ENCODE measurements at places on chromosomes 3 and 15. TPM values are rescaled to one million over a fixed set of nuclear protein-coding genes. Genes with fewer than 3 reads are reported as not detected.

DNA sequence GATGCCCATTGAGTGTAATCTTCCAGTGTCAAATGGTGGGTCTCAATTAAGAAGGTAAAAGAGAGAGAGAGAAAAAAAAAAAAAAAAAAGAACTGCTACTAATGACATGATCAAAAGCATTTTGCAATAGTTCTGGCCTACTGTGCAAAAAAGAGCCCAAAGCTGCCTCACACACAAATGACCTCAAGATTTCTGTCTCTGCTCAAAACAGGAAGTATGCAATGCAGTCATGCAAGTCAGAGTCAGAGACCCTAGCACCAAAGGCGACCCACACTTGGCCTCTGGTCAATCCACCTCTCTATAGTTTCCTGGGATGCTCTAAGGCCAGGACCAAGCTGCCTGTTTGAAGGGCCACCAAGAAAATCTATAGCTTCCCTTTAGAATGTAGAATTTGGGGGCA, 323.5 kb downstream of the VPS13C start:
- DNase-seq, result no peak

The LCMT2 gene
- total RNA-seq, result 5.9 TPM

GRCh38 chr15:89088605-89089315, 504 bp downstream of the ABHD2 start:
- peak; percentile 87 for DNase-seq

The CLRN1 gene
- total RNA-seq, result not detected

- no peak for DNase-seq
Observed at GRCh38 chr15:51496246-51496645, 126.3 kb downstream of the DMXL2 start.

GRCh38 chr3:71260782-71261181, 322.7 kb downstream of the FOXP1 start:
- no peak for DNase-seq

The RARB gene
- 1.5 TPM for total RNA-seq

DNA sequence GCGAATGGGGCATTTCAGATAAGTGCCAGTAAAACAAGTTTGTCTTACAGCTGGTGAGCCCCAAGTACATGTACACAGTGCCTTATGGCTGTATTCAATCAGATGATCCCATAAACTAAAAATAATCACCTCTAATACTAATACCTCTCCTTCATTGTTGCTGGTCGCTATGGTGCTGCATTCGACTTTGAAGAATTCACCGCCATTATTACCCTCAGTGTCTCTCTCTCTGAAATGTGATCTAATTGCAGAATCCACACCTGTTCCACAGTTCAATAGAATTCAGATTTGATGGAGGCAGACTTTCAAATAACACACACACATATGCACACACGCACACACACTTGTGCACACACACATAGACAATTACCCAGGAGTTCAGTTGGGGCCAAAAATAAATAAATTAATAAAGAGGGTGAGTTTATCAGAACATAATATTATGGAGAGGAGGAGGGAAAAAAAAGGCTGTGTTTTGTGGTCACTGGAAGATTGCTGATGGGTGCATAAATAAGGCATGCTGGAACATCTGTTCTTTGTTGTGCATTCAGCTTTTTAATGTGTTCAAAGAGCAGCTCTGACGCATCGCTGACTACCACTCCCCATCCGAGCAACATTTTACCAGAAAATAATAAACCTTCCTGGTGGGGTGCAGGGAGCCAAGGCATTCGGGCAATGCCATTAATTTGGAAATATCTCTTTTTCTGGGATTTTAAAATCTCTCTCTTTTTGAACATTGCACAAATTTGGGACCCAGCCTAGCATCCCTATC, 235.7 kb downstream of the SATB1 start:
- no peak for DNase-seq

DNA sequence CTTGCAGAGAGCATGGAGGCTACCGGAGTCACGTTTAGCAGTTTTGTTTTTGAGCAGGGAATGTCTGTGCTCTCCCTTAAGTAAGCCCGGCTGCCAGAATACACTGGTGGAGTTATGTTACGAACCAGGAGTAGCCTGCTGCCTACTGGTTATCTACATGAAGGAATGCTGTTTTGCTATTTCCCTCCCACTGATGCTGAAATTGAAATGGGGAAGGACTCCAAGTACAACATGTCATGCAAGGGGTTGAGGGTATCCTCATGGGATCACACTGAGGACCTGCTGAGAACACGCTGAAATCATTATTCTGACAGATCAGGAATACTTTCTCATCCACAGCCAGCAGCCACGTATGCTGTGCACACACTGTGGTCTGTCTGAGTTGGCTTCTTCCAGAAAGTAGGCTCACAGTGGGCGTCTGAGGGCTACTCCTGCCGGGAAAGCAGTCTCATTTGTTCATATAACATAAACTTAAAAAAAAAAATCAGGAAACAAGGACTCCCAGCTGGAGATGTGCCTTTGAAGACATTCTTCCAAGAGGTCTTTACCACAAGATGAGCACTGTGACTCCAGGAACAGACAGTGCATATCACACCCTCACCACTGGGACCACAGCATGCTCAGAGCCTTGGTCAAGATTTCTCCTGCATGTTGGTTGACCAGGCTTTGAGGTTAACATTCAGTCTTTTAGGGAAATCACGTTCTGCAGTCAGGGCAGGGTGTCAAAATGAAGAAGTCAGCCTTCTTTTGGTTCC, 300.4 kb upstream of the RASGRP1 start:
- peak; percentile 61 for DNase-seq

The DNAH12 gene
- not detected for total RNA-seq

- DNase-seq, result no peak
Observed at GRCh38 chr15:91186904-91187656, 87.0 kb downstream of the SV2B start.

DNA sequence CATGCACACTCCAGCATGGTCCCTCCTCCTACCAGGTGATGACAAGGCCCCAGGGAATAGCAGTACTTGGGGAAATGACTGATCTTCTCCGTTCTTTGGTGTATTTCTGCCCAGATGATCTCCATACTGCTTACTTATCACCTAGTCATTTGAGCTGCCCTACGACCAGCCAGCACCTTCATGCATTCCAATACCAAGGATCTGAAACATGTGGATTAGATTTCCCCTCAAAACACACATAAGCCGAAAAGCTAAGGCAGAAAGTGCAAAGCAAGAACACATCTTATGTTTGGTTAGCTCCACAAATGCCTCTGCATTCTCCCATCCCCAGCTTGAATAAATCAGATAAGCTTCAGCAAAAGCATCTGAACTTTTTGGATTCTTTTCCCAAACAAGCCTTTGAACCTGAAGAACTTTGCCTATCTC, 64.8 kb upstream of the BCL6 start:
- no peak for DNase-seq

The ISL2 gene
- not detected for total RNA-seq

The SLC28A2 gene
- not detected for total RNA-seq

DNA sequence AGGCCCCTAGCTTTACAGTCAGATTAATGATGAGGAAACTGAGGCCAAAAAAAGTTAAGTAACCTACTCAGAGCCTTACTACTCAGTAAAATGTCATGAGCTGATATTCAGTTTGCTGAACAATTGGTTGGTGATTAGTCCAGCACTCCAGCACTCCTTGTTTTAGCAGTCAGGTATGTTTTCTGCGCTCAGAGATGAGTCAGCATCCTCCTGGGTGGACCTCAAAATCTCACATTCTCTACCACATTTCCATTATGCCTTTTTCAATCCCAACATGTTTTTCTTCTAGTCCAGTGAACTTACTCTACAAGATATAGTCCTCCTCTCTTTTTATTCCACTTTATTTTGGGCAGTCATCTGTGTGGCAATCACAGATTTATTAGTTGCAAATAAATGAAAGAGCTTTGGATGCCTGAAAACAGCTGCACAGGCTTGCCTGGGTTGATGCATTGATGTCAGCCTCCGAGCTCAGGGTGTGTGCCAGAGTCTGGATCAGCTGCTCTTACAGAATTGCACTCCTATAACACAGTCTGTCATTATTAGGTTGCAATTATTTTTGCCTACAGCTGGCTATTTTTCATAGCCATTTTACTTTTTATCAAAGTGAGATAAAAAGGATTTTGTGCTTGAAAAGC, 133.2 kb downstream of the ARPP21 start:
- peak; percentile 23 for DNase-seq

DNA sequence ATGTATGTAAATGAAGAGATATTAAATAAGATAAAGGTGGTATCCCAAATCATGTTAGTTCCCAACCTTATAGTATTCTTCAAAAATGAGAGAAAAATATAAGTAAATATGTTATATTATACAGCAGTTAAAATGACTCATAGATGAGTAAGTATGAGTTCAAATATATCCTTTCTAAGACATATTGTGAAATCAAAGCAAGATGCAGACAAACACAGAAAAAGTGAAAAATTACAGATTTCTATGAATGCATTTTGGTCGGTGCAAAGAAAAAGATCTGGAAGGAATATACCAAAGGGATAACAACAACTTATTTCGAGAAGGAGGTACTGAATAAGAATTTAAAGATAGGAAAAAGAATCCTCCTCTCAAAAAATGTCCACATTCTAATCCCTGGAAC, 181.2 kb upstream of the TTC14 start:
- no peak for DNase-seq

- no peak for DNase-seq
Observed at GRCh38 chr3:54339608-54340007, 217.3 kb downstream of the CACNA2D3 start.

- no peak for DNase-seq
Observed at GRCh38 chr3:11565072-11565471, 78.6 kb downstream of the VGLL4 start.

DNA sequence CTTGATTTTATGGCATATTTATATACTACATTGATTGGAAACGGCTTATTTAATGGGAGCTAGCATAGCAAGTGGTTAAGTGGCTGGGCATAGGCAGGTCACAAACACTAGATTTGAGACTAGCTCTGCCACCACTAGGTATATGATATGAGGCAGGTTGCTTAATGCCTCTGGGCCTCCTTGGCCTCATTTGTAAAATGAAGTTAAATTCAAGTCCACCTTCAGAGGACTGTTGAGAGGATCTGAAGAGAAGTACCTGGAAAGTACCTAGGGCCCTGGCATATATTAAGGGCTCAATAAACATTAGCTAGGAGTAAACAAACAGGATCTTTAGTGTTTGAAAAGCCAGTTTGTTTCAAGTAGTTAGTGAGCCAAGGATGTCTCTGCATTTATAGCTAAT, 166.4 kb upstream of the FEZF2 start:
- DNase-seq, result no peak

The RARRES1 gene
- total RNA-seq, result 27.6 TPM

DNA sequence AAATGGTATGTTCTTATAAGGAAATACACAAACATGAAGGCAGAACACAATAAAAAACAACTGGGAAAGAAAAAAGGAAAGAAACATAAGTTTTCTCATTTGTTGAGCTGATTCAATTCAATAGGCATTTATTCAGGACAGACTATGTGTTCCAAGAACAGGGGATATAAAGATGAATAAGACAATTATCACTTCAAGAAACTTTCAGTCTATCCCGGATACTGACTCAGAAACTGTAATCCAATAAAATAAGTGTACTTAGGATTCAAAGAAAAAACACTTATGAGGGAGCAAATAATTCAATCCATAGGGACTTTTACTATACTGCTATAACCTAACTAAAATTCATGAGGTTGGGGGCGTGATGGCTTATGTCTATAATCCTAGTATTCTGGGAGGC, 3.5 kb upstream of the POPDC2 start:
- DNase-seq, result no peak

The ANKRD63 gene
- not detected for total RNA-seq
